ENCODE measurements at places on chromosomes 3 and 15. TPM values are rescaled to one million over a fixed set of nuclear protein-coding genes. Genes with fewer than 3 reads are reported as not detected.

Gene SCN11A
- total RNA-seq, result 0.47 TPM

Gene RAB43
- total RNA-seq, result 122 TPM

Gene TGM4
- total RNA-seq, result not detected

Gene GPR62
- not detected for total RNA-seq

Gene SLC12A8
- total RNA-seq, result 0.29 TPM

Gene MORC1
- total RNA-seq, result not detected

Gene EPHA6
- total RNA-seq, result not detected

GRCh38 chr3:16200411-16200810 lies 25.9 kb downstream of the GALNT15 start:
- peaks cover 25% of the 10 kb centered on the region for H3K27me3 ChIP-seq
- no peak for DNase-seq

- H3K36me3 ChIP-seq, result no peaks in the 10 kb centered on the region
- DNase-seq, result no peak
- H3K4me3 ChIP-seq, result peak overlapping the region; percentile 80
- no peaks in the 10 kb centered on the region for H3K4me1 ChIP-seq
These were observed 5.6 kb downstream of the TIGIT start for GRCh38 chr3:114299421-114299820.

GRCh38 chr3:34053626-34054025 lies 255.2 kb downstream of the PDCD6IP start:
- no peaks in the 10 kb centered on the region for H3K27me3 ChIP-seq
- H3K27ac ChIP-seq, result no peak overlapping the region
- H3K36me3 ChIP-seq, result no peaks in the 10 kb centered on the region
- H3K4me3 ChIP-seq, result no peak overlapping the region
- no peaks in the 10 kb centered on the region for H3K4me1 ChIP-seq

- DNase-seq, result no peak
- H3K36me3 ChIP-seq, result no peaks in the 10 kb centered on the region
- H3K27ac ChIP-seq, result no peak overlapping the region
- H3K27me3 ChIP-seq, result peaks cover 24% of the 10 kb centered on the region
These were observed 4.6 kb upstream of the GMNC start for GRCh38 chr3:190867071-190867470.

DNA sequence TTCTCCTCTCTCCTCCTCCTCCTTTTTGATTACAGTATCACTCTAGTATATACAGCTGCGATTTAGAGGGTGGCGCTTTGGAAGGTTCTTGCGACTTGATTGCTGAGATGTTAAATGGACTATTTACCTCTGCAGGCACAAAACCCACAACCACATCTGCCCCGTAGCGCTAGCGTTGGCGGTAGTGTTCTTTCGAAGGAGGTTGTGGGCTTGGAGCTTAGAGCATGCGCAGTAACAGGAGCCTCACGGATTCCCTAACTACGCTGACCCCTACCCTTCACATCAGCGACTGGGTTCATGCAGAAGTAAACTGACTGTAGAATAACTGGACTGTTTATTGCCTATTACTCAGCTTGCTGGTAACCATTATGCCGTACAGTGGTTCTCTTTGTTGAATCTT lies 58.0 kb downstream of the CGGBP1 start:
- H3K27me3 ChIP-seq, result no peaks in the 10 kb centered on the region
- H3K4me1 ChIP-seq, result peaks cover 37% of the 10 kb centered on the region
- no peak overlapping the region for H3K27ac ChIP-seq
- no peaks in the 10 kb centered on the region for H3K36me3 ChIP-seq
- peak overlapping the region; percentile 37 for H3K4me3 ChIP-seq

DNA sequence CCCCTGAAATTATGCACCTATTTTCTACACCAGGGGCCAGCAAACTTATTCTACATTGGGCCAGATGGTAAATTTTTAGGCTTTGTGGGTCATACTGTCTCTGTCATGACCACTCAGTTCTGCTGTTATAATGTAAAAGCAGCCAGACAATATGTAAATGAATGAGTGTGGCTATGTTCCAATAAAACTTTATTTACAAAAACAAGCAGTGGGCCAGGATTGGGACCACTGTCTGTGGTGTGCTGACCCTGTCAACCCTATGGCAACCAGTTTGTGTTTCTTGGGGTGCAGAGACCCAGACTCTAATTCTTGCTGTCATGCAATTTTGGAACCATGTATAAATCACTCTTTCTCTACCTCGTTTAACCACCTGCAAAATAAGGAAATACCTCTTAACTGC lies 74.7 kb downstream of the LRIG1 start:
- H3K27me3 ChIP-seq, result no peaks in the 10 kb centered on the region
- H3K4me1 ChIP-seq, result no peaks in the 10 kb centered on the region
- DNase-seq, result no peak
- no peak overlapping the region for H3K27ac ChIP-seq
- H3K36me3 ChIP-seq, result peaks cover 7% of the 10 kb centered on the region
- H3K4me3 ChIP-seq, result no peak overlapping the region

DNA sequence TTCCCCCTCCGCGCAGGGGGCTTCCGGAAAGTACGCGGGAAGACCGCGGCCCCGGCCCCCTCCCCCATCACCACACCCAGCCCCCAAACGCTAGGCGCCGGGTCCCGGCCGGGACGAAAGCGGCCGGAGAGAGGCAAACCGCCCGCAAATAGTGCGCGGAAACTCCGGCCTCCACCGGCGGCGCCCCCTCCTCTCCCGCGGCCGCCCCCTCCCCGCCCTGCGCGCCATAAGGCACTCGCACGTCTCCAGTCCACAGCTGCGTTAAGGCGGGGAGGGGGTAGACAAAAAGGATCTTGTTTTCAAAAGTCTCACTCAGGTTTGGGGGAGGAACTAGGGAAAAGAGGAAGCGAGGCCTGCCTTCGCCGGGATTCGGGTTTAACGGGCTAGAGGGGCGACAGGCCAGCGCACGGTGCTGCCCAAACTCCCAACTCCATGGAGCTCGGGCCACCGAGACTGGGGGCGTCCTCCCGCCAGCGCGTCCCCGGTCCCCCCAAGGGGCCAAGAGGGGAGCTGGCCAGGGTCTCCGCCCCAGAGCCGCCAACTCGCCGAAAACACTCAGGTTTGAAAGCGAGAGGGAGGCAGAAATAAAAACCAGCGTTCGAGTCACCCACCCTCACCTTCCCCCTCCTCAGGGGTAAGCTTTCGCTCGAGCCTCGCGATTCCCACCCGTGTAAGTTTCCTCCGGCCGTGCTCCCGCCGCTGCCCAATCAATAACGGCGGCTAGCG lies 1.8 kb downstream of the ANP32A start:
- H3K27me3 ChIP-seq, result no peaks in the 10 kb centered on the region
- H3K4me3 ChIP-seq, result peak overlapping the region; percentile 96
- H3K36me3 ChIP-seq, result no peaks in the 10 kb centered on the region
- peak overlapping the region; percentile 95 for H3K27ac ChIP-seq
- peak; percentile 23 for DNase-seq

DNA sequence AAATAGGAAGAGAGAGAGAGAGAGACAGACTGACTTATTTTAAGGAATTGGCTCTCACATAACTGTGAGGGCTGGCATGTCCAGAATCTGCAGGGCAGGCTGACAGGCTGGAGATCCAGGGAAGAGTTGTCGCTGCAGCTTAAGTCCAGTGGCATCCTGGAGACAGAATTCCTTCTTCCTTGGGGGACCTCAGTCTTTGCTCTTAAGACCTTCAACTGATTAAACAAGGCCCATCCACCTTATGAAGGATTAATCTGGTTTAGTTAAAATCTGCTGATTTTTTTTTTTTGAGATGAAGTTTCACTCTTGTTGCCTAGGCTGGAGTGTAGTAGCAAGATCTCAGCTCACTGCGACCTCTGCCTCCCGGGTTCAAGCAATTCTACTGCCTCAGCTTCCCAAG lies 128.0 kb upstream of the ALDH1A3 start:
- H3K36me3 ChIP-seq, result peaks cover 5% of the 10 kb centered on the region
- DNase-seq, result no peak
- H3K4me3 ChIP-seq, result no peak overlapping the region
- no peaks in the 10 kb centered on the region for H3K4me1 ChIP-seq

GRCh38 chr15:81047928-81048327 lies 47.2 kb downstream of the TLNRD1 start:
- no peak overlapping the region for H3K27ac ChIP-seq
- H3K4me1 ChIP-seq, result no peaks in the 10 kb centered on the region
- no peaks in the 10 kb centered on the region for H3K27me3 ChIP-seq

GRCh38 chr15:59998305-59998949 lies 5.7 kb upstream of the FOXB1 start:
- H3K4me3 ChIP-seq, result peak overlapping the region; percentile 13
- peaks cover 78% of the 10 kb centered on the region for H3K27me3 ChIP-seq
- no peak for DNase-seq
- no peak overlapping the region for H3K27ac ChIP-seq
- H3K4me1 ChIP-seq, result peaks cover 18% of the 10 kb centered on the region
- H3K36me3 ChIP-seq, result peaks cover 2% of the 10 kb centered on the region

GRCh38 chr3:110243081-110243480 lies 828.5 kb upstream of the NECTIN3 start:
- H3K36me3 ChIP-seq, result no peaks in the 10 kb centered on the region
- H3K27me3 ChIP-seq, result no peaks in the 10 kb centered on the region
- H3K4me3 ChIP-seq, result no peak overlapping the region

- no peaks in the 10 kb centered on the region for H3K4me1 ChIP-seq
- peaks cover 23% of the 10 kb centered on the region for H3K36me3 ChIP-seq
- H3K27ac ChIP-seq, result no peak overlapping the region
- H3K4me3 ChIP-seq, result no peak overlapping the region
- no peak for DNase-seq
These were observed 59.9 kb downstream of the LRRFIP2 start for GRCh38 chr3:37114251-37115145.

- DNase-seq, result no peak
- no peak overlapping the region for H3K4me3 ChIP-seq
- H3K4me1 ChIP-seq, result peaks cover 32% of the 10 kb centered on the region
These were observed 39.4 kb downstream of the KAT2B start for GRCh38 chr3:20079621-20080020.

- no peak for DNase-seq
- H3K4me1 ChIP-seq, result no peaks in the 10 kb centered on the region
These were observed 109.3 kb downstream of the ZIC1 start for GRCh38 chr3:147518465-147518864.

GRCh38 chr15:82768414-82769054 lies 37.3 kb downstream of the FSD2 start:
- no peak overlapping the region for H3K4me3 ChIP-seq
- no peak overlapping the region for H3K27ac ChIP-seq
- no peak for DNase-seq

GRCh38 chr3:167445491-167445890 lies 28.4 kb downstream of the SERPINI2 start:
- H3K4me1 ChIP-seq, result no peaks in the 10 kb centered on the region
- H3K27me3 ChIP-seq, result peaks cover 4% of the 10 kb centered on the region
- H3K36me3 ChIP-seq, result no peaks in the 10 kb centered on the region
- no peak for DNase-seq

- no peak overlapping the region for H3K4me3 ChIP-seq
- no peaks in the 10 kb centered on the region for H3K36me3 ChIP-seq
- H3K4me1 ChIP-seq, result peaks cover 13% of the 10 kb centered on the region
- no peak for DNase-seq
- no peak overlapping the region for H3K27ac ChIP-seq
These were observed 2.2 kb downstream of the OXTR start for GRCh38 chr3:8767256-8767666.

DNA sequence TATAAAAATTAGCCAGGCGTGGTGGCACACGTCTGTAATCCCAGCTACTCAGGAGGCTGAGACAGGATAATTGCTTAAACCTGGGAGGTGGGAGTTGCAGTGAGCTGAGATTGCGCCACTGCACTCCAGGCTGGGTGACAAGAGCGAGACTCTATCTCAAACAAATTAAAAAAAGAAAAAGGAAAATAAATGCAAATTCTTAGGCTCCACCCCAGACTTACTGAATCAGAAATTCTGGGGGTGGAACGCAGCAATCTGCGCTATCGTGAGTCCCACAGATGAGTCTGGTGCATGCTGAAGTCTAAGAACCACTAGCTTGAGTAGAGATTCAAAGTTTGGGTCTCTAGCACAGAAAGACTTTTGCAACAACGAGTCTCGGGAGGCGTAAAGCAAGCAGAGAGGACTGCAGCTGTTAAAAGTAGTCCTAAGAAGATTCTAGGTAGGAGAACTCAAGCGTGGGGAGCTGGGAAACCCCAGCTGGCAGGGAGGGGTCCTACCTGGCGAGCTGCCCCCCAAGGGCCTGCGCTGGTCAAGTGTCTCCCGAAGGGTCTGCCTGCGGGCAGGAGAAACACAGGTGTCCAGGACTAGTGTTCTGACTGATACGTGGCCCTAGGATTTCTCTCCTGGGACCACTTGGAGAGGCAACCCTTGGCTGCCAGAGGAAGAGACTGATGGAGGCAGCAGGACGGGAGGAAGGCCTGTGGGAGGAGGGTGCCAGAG lies 21.9 kb downstream of the CEP19 start:
- H3K4me1 ChIP-seq, result peaks cover under 1% of the 10 kb centered on the region
- H3K4me3 ChIP-seq, result no peak overlapping the region
- no peaks in the 10 kb centered on the region for H3K27me3 ChIP-seq
- no peak for DNase-seq

GRCh38 chr15:101811902-101812301 lies at the start of gene OR4F15:
TSS of gene OR4F15 (plus strand) at chr15:101812202. CDS start at chr15:101818187, 5,985 bp downstream.
- H3K36me3 ChIP-seq, result peaks cover 2% of the 10 kb centered on the region
- DNase-seq, result no peak
- no peak within 1 kb of the TSS for H3K27ac ChIP-seq
- H3K27me3 ChIP-seq, result peaks cover 35% of the 10 kb centered on the region
- no peaks in the 10 kb centered on the region for H3K4me1 ChIP-seq

GRCh38 chr15:80703081-80703480 lies 8.0 kb downstream of the ABHD17C start:
- H3K4me1 ChIP-seq, result peaks cover 4% of the 10 kb centered on the region
- H3K36me3 ChIP-seq, result peaks cover 4% of the 10 kb centered on the region
- no peak overlapping the region for H3K4me3 ChIP-seq

Data from naive thymus-derived CD8-positive, alpha-beta T cell (primary cell).